ENCODE measurements at places on chromosomes 2 and 18.

DNA sequence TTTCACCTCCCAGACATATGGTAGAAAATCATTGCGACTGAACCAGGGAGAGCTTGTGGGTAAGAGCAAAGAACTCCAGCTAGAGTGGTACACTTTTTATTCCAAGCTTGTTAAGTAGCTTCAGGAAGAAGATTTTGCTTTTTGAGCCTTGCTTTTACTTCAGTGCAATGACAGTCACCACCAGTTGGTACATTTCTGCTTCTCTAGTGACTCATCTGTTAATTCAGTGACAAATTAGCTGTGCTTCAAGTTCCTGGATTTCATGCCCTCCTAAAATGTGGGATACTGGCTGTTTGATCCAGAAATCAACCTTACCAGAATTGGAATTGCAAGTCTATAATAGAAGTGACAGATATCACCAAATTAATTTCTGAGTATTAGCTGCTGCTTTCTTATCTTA, 117.6 kb upstream of the TTN start:
- no peak for DNase-seq

GRCh38 chr2:149814049-149814448, 226.5 kb upstream of the MMADHC start:
- DNase-seq, result no peak

DNA sequence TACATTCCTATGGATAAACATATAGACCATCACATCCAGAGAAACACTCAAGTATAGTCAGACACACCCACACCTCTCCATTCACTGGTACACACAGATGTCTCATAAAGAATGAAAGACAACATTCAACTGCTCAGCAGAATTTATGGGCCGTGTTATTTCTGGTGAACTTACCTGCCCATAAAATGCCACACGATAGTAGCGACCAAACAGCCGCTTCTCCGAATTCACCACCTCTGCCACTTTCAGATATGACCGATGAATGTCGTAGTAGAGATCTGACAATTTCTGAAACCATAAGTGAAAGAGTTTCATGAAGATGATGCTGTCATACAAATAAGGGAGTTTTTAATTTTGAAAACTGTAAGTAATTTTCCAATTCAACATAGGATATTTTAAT, 70.7 kb upstream of the CCDC195 start:
- no peak for DNase-seq

GRCh38 chr2:198917926-198918720, 539.6 kb downstream of the SATB2 start:
- no peak for DNase-seq

GRCh38 chr18:23391156-23391555, 61.9 kb upstream of the RIOK3 start:
- no peak for DNase-seq

- DNase-seq, result no peak
These were observed 237.9 kb downstream of the FHOD3 start for GRCh38 chr18:36535202-36535935.

DNA sequence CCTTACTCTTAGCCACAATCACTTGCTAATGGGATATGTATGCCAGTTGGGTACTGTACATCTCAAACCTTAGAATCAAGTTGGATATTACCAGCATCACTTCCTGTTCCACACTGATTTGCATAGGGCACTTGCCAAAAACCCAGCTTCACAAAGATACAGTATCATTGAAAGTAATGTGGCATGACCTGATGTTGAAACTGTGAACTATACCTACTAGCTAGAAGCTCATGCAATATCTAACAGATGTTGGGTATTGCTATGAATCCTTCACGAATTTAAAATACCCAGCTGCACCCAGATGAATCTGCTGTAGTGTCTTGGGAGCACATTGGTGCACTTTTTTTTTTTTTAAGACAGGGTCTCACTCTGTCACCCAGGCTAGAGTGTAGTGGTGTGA, 6.5 kb upstream of the STAMBP start:
- DNase-seq, result no peak

GRCh38 chr18:2027756-2028155, 543.5 kb downstream of the METTL4 start:
- no peak for DNase-seq

GRCh38 chr2:225468131-225468530, 68.6 kb downstream of the NYAP2 start:
- no peak for DNase-seq

- no peak for DNase-seq
These were observed 80.6 kb downstream of the MOGAT1 start for GRCh38 chr2:222751821-222752719.

GRCh38 chr2:19759880-19760279, 141.9 kb downstream of the TTC32 start:
- no peak for DNase-seq

Measured in left forelimb (tissue), 1 donor.